ENCODE measurements at places on chromosomes 7 and 10.

DNA sequence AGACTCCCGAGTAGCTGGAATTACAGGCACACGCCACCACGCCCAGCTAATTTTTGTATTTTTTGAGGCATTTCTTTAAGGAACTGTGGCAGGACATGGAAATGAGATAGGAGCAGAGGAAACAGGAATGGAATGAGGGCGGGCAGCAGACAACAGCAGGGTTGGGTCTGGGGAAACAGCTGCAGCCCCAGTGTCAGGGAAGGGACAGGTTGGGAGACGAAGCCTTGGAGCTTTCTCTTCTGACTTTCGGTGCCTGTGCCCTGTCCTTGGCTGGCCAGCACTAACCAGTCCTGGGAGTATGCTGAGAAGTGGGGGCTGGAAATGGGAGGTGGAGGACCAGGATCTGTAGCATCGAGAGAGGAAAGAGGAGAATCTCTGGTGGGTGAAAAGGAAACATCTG is 47.4 kb downstream of the ATOH7 start:
- DNase-seq: no peak

DNA sequence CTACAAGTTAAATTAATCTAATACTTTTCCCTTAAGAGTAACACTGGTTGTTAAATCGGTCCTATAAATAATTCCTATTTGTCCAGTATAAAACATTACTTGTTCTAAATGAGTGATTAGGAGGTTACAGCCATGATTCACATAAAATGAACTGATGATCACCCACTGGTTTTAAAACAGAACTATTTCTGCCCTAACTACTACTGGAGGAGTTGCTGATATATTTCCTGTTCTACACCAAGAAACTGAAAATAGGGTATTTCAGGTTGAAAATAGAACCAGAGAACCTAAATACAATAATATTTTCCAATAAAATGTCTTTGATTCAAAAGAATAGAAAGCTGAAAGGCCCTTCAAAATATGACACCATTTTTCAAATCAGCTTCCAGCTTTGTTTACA is 30.9 kb downstream of the DNAJC1 start:
- DNase-seq: no peak

DNA sequence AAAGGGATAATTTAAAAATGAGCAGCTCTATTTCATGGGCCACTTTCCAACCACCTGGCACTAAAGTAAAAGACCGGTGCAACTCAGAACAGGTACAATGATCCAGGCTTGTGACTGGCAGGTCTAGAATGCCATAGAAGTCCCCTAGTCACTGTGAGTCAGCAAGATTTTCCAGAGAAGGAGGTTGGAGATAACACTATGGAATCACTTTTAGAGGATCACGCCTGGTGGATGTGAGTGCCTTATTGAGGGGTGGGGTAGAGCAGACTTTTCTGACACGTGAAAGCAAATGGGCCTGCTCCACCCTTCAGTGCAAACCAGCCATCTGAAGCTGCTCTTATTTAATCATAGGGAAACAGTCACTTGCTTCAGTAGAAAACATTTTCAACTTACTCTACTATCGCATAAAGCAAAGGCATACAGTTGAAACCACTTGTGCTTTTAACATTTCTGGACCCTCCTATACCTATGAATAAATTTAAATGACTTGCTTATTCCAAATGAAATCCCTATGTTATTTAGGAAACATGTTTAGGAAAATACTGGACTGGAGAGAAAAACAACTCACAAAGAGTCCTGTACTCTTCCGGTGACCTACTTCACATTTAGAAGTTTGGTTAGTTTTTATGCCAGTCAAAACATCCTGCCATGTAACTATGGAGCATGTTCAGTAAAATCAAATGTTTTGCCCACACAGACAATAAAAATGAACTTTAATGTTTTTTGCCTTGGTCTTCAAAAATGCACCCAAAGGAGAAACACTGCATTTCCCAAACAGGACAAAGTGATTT is 21.5 kb upstream of the AKR1C1 start:
- DNase-seq: no peak

DNA sequence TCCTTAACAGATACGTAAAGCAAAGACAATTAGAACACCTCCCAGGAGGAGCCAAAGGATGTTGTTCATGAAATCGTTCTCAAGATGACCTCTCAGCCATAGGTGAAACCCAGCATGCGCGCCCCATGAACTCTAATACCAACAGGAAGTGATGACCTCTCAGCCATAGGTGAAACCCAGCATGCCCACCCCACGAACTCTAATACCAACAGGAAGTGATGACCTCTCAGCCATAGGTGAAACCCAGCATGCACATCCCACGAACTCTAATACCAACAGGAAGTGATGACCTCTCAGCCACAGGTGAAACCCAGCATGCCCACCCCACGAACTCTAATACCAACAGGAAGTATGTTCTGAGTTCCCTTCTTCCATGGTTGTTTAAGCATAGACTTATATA is 205.2 kb upstream of the ADARB2 start:
- no peak for DNase-seq

GRCh38 chr7:80661729-80662128 is 23.3 kb downstream of the CD36 start:
- DNase-seq: no peak

DNA sequence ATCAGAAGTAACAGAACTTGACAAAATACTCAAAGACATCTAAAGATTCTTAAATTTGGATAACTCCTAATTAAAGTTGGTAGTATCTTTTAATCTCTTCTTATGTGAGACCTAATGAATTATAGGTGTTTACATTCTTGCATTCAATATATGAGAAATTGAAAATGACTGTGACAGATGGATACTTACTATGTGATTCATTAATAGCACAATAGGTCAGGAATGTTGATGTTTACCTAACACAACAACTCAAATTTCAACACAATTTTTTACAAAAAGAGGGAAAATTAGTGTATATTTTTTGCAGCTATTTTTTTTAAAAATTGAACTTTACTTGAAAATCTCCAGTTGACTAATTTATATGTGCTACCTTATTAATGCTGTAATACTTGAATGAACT is 31.7 kb upstream of the MCU start:
- DNase-seq: no peak

DNA sequence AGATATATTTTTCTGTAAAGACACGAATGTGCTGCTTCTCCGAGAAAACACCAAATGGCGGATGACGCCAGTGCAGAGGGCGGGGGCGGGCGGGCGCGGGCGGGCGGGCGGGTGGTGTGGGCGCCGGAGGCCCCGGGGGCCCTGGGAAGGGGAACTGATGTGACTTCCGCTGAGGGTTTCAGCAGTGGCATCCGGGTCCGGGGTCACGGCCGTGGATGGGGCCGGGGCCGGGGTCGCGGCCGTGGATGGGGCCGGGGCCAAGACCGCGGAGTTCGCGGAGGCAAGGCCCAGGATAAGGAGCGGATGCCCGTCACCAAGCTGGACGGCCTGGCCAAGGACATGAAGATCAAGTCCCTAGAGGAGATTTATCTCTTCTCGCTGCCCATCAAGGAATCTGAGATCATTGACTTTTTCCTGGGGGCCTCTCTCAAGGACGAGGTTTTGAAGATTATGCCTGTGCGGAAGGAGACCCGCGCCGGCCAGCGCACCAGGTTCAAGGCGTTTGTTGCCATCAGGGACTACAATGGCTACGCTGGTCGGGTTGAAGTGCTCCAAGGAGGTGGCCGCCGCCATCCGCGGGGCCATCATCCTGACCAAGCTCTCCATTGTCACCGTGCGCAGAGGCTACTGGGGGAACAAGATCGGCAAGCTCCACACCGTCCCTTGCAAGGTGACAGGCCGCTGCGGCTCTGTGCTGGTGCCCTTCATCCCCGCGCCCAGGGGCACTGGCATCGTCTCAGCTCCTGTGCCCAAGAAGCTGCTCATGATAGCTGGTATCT is 20.3 kb upstream of the IGF2BP3 start:
- DNase-seq: peak; percentile 44

- no peak for DNase-seq
Measured at GRCh38 chr7:154096-154799, 38.1 kb upstream of the FAM20C start.

DNA sequence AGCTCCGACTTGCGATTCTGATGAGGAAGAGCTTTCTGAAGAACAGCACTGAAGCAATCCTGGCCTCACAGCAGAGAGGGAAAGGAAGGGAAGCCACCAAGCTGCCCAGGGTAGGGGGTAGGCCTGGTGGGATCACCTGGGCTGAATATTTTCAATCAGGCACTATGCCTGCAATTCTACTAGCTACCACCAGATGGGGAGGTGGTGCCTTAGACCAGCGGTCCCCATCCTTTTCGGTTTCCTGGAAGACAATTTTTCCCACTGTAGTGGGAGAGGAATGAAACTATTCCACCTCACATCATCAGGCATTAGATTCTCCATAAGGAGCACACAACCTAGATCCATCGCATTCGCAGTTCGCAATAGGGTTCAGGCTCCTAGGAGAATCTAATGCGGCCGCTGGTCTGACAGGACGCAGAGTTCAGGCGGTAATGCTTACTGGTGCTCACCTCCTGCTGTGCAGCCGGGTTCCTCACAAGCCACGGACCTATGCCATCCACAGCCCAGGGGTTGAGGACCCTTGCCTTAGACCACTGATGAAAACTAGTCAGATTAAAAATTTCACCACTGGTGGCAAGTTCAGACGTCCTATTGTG is 2.7 kb downstream of the LRRC20 start:
- DNase-seq: peak; percentile 19

- DNase-seq: no peak
Measured at GRCh38 chr10:1044964-1045363, 4.0 kb downstream of the IDI1 start.

DNA sequence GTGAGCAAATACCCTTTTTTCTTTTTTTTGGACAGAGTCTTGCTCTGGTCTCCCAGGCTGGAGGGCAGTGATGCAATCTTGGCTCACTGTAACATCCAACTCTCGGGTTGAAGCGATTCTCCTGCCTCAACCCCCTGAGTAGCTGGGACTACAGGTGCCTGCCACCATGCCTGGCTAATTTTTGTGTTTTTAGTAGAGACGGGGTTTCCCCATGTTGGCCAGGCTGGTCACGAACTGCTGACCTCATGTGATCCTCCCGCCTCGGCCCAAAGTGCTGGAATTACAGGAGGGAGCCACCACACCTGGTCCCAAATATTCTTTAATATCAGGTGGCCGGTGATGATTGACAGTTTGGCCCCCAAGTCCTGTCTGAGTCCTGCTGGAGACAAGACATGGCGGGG is 6.6 kb downstream of the LAT2 start:
- no peak for DNase-seq

GRCh38 chr7:156374335-156374734 is 266.2 kb upstream of the RNF32 start:
- no peak for DNase-seq

- no peak for DNase-seq
Measured at GRCh38 chr7:14751461-14751860, 151.1 kb downstream of the DGKB start.

- DNase-seq: no peak
Measured at GRCh38 chr10:108404155-108404554, 1239.6 kb upstream of the SORCS1 start.

DNA sequence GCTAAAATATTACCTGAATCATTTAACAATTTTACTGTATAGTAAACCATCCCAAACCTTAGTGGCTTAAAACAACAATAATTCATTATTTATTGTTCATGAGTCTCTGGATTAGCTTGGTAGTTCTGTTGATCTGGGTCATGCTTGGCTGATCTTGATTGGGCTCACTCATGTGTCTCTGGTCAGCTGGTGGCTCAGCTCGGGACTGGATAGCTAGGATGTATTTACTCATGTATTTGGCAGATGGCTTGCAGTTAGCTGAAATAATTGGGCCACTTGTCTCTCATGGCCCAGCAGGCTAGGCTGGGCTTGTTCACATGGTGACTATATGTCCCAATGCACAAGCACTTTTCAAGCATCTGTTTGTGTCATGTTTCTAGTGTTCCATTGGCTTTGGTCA is 262.8 kb downstream of the BBS9 start:
- no peak for DNase-seq

- DNase-seq: no peak
Measured at GRCh38 chr10:124138883-124139348, 45.5 kb upstream of the CHST15 start.

DNA sequence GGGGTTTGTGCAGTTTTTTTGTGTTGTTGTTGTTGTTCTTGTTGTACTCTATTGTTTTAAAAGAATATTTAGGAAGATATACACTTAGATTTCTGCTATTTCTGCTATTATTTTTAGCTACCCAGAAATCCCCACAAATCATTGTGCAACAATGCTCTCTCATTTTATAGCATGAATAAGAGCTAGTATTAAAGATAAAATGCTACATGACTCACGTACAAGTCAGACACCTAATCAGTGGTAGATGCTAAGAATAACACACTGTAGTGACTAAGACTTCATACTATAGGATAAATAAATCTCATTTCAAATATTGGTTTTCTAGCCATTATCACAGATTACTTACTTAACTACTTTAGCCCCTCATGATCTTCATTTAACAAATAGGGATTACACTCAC is 920.5 kb downstream of the KCNMA1 start:
- DNase-seq: no peak

DNA sequence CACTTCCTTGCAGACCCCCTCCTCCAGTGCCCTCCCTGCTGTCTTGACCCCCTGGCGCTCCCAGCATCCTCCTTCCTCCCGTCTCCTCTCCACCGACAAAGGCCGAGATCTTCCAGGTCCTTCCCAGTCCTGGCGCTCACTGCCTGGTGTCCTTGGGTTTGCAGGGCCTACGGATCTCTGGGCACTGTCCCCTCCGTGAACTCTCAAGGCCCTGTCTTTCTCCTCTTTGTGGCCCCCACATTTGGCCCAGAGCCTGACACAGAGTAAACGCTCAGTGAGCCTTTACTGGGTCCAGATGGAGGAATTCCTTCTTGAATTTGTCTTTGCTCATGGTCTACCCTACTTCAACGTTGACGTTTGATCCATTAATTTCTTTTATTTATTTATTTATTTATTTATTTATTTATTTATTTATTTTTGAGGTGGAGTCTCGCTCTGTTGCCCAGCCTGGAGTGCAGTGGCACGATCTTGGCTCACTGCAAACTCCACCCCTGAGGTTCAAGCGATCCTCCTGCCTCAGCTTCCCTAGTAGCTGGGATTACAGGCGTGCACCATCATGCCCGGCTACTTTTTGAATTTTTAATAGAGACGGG is 29.7 kb downstream of the TMEM270 start:
- DNase-seq: no peak

DNA sequence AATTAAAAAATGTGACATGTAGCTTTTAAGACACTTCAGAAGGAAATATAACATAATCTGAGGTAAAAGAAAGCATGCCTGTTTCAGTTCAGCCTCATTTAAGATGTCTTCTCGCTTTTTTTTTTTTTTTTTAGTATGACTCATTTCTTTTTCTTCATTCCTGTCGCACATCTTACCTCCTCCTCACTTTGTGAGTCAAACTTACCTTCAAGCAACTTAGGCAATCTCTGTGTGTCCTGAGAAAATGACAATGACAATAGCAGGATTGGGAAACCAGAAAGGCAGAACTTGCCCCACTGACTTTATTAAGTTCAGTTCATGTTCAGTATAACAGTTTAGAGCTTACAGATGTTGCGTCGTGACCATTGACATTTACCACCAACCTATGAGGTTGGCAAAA is 7.7 kb downstream of the PTN start:
- no peak for DNase-seq

GRCh38 chr7:43700646-43701499 is 28.4 kb downstream of the COA1 start:
- no peak for DNase-seq

GRCh38 chr10:47030191-47030703 is 119.0 kb downstream of the PTPN20 start:
- DNase-seq: no peak
